ENCODE measurements at places on chromosomes 2 and 18.

DNA sequence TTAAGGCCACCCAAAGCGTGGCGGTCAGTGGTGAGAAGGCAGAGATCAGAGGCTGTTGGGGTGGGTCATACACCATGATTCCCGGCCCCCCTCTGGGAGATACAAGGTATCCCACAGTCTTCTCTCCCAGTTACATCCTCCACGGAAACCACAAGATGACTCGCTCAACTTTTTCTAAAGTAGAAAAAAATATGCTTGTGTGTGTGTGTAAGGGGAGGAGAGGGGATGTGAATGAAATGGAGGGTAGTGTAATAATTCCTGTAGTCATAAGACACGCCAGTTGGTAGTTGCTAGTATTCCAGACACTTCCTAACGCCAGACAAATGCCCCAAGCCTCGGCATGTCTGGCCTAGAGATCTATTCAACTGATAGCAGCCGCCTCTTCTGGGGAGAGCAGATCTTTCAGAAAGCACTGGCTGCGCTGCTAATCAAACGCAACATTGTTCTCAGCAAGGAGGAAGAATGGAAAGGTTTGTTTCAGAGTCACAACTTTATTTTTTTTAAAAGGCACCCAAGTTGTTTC, 143.5 kb downstream of the TGIF1 start:
- DNase-seq, result no peak

DNA sequence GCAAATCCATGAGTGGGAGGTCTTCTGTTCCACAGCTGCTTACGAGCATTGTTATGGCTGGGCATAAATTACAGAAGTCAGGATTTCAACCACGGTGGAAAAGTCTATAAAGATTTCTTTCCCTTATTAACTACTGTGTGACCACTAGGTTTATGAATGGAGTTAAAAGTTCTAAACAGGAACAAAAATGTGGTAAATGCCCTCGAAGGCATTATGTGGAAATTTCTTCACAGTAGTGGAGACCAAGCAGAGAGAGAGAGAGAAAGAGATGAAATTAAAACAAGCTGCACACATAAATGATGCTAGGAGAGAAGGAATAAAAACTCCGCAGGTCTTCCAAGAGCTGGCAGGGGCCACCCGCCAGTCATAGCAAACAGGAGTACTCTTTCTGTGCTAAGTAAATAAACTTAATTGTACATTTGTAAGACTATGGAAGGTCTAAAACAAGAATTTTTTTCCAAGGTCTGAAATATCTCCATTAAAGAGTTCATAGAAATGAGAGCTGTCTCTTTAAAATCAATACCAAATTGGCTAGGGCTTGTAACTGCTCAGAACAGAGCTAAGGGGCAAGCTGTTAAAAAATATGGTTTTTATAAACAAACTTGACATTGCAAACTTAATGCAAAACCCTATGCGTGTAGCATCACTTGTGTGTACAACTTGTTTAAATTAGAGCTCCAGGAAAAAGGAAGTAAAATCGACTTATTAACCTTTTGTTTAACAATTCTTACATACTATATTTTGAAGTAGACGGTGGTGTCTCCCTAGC, 438.2 kb downstream of the MEIS1 start:
- no peak for DNase-seq

DNA sequence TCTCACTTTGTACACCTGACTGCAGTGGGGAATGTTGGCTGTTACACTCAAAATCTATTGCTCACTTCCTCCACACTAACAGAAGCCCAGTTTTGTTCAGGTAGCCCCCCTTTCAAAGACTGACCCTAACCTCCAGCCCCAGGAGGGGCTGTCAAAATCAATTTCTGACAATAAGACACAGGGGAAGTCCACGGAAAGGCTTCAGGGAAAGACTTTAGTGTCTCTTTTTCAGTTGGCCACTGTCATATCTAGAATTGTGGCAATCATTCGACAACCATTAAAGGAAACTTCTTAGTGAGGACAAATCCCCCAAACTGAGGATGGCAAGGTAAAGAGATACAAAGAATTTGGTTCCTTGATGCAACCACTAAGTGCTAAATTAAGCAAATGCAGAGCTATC, 59.0 kb downstream of the BARD1 start:
- no peak for DNase-seq

DNA sequence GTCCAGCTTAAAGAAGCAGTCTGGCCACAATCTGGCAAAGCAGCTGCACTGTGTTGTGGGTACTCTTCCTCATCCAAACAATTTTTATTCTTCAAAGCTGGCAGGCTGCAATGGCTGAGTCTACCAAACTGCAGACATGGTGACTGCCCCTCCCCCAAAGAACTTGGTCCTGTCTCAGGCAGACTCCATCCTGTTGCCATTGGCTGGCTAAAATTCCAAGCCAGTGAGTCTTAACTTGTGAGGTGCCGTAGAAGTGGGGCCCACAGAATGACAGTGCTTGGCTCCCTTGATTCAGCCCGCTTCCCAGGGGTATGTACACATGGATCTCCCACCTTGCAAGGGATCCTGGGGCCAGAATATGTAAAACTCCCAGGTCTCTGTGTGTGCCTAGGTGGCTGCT, 14.5 kb upstream of the NXPH2 start:
- DNase-seq, result no peak

GRCh38 chr2:169172151-169172735, 102.9 kb downstream of the DHRS9 start:
- DNase-seq, result no peak

- DNase-seq, result no peak
These were observed 843.8 kb upstream of the ACVR2A start for GRCh38 chr2:147001061-147001460.

DNA sequence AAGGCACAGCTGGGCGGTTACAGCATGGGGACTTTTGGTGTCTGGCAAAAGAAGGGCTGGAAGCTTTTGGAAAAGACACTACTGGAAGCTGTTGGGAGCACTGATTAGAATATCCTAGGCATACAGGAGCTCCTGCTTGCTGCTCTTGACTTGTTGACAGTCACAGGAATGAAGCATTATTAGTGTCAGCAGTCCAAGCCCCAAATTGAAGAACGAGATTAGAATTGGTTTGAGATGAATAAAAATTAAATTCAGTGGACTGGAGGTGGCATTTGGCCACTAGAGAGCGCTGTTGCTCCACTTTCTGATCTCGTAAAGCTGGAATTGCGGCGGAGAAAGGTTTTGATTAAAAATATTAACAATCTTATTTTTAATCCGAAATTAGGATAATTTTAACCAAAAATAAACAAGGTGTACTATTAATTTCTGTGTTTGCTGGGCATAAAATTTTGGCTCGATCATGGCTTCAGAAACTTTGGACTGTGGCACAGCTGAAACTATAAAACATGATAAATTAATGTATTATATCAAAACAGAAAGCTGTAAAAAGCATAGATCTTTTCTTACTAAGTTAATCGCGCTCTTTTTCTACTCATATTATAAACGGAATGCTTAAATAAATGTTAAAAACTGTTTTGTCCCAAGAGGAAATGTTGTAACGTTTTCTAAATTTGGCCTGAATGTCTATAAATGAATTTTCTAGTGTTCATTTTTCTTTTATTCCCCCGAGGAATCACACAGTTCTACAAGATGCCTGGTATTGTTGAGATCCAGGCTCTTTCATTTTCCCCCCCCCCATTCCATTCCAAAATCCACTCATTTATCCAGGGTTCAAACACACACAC, 2.4 kb upstream of the HOXD8 start:
- peak; percentile 24 for DNase-seq
